HT1080 (cell line): ENCODE measurements at places on chromosomes 5 and 9.

- peak; percentile 35 for DNase-seq
Observed at GRCh38 chr5:6081727-6082210, 296.6 kb downstream of the MED10 start.

DNA sequence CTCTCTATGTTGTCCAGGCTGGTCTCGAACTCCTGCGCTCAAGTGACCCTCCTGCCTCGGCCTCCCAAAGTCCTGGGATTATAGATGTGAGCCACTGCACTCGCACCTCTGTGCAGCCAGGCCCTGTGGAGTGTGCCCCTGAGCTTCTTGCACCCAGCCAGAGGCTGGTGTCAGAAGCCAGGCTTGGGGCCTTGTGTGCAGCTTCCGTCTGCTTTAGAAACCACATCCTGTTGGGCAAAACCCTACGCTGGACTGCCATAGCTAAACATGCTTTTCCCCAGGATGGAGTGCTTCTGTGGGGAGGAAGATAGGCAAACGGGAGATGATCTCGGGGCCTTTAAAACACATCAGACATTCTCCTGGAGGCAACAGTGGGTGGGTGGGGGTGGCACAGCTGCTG lies 40.1 kb downstream of the PRRT1B start:
- peak; percentile 37 for DNase-seq

- DNase-seq, result peak; percentile 7
Observed at GRCh38 chr9:29514336-29514735, 1941.1 kb upstream of the C9orf72 start.

DNA sequence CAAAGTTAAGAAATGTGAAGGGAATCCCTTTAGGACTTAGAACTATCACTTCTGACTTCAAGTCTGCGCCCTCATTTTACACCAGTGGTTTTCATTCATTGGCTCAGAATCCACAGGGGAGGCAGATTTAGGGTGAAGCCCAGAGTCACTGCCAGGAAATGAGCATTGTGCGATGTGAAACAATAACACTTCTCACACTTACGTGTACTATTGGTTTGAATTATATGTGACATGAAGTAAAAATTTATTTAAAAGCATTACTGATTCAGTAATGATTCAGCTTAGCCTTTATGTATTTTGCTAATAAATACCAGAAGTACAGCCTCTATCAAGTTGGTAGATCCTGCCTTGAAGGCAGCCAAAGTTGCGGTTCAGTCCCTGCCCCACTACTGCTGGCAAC lies 98.6 kb downstream of the PAM start:
- no peak for DNase-seq

DNA sequence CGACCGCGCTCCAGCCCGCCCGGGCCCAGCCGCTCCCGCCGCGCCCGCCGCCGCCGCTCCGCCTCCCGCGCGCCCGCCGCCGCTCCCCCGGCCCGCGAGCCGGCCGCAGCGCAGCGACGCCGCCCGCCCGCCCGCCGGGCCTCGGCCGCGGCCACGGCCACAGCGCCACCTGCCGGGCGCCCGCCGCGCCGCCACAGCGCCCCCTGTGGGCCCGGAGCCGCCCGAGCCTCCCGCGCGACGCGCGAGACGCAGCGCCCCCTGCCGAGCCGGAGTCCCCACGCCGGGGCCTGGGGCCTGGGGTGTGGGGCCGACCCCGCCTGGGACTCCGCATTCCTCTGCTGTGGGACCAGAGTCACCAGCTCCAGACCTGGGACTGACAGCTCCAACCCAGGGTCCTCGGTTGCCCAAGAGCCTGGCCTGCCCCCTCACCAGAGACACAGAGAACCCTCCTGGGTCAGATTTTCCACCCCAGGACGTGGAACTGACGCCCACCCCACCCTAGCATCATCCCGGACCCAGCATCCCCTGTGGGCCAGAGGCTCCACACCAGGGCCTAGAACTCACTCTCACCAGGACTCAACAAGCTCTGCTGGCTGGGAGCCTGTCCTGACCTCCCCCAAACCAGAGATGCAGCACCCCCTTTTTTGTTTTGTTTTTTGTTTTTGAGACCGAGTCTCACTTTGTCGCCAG lies at the start of gene RAPGEF1:
Gene RAPGEF1 (minus strand): TSS at position 118 of the 690 bp plus-strand sequence. CDS start 246 bp downstream, outside the sequence.
- DNase-seq, result no peak

DNA sequence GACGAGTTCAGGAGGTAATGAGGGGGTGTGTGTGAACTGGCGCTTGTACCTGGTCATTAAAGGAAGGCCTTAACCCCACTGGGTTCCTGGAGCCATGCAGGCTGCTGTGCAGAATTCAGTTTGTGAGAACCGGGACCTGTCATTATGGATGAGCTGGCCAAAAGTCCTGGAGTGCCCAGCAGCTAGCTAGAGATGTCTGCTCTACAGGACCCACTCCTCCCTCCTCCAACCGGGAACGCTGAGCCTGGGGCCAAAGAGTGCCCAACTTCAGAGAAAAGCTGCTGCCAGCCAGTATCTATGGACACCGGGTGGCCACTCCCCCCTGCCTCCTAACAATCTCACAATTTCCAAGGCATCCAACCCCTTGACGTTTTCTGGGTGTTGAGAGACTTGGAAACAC lies 1.2 kb downstream of the ENTREP1 start:
- DNase-seq, result no peak

GRCh38 chr9:70390933-70391341 lies 23.5 kb downstream of the KLF9 start:
- peak; percentile 43 for DNase-seq
